Activated CD8-positive, alpha-beta T cell treated with anti-CD3 and anti-CD28 coated beads, Interleukin-2, amount 10 ng/mL, durations not matched to agents 7 days and 5 days (primary cell): ENCODE measurements at places on chromosomes 3 and 15. TPM values are rescaled to one million over a fixed set of nuclear protein-coding genes. Genes with fewer than 3 reads are reported as not detected.

DNA sequence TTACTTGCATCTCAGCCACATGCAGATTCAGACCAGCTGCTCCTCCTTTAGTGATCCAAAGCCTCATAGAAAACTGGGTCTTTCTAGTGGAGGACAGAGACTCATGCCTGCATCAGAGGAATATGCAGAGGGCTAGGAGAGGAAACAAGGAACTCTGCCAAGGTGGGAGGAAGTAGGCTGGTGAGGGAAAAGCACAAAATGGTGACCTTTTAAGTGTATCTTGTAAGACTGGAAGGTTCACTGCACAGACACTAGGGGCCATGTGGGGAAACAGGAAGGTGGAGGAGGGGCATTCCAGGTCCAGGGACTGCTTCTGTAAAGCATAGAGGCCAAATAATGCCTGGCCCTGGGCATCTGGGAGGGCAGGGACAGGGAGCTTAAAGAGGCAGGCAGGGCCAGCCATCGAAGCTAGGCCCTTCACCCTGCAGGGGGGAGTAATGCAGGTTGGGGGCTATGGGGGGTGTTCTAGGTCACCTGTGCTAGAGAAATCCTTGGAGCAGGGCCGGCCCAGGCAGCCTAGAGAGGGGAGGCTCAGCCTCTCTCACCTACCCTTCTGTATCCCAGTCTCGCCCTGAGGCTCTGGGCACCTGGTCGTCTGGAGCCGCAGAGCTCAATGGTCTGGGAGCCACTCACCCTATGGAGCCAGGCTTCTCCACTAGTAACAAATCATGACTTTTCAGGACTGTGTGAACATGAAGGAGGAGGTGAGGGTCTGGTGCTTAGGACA lies 117.7 kb downstream of the DNAJB8 start:
- DNase-seq = no peak

GRCh38 chr3:124856677-124857076 lies 30.5 kb downstream of the ITGB5 start:
- DNase-seq = no peak

- no peak for DNase-seq
Measured at GRCh38 chr3:89360156-89360555, 252.7 kb downstream of the EPHA3 start.

- DNase-seq = no peak
Measured at GRCh38 chr15:64288577-64288976, 67.4 kb downstream of the CSNK1G1 start.

DNA sequence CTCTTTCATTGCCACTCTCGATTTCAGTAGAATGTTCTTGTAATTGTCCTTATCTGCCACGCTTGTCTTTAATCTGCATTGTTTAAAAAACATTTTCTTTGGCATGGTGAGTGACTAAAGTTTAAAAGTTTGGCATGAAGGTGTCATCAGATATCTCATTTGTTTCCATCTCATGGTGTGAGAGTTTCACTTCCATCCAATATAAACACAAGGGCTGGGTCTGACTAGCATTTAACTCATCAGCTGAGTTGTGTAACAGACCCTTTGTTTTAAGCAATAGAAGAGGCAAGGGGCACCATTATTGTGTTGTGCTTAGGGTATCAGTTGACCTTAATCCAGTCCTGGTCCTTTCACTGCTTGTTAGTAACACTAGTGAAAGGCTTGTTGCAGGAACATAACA lies 49.9 kb upstream of the IL12A start:
- no peak for DNase-seq

DNA sequence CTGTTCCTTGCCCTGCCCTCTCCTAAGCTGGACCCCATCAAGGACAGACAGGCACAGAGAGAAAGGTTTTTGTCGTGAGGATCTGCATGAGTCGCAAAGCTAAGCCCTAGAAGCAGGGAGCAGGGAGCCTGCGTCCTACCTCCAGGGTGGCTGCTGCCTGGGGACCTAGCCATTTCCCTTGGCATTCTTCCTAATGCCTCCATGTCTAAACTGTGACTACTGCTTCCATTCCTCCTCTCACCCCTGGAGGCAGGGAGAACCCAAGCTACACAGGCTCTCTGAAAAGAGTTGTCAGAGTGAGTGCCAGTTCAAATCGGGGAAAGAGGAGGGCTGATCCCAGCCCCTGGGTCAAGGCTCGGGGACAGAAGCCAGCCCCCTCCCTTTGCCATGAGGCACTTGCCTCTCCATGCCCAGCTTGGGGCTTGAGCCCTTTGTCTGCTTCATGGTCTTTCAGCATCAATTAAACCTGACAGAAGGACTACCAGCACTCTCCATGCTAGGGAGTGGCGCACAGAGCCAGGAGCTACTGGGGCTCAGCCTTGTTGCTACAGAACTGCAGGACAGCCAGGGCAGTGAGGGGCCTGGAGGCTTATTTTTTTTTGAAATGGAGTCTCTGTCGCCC lies 2.4 kb downstream of the GCHFR start:
- DNase-seq = no peak

- DNase-seq = no peak
Measured at GRCh38 chr3:112027826-112028225, 6.7 kb upstream of the TMPRSS7 start.

- DNase-seq = no peak
Measured at GRCh38 chr3:46670000-46670890, 23.2 kb downstream of the ALS2CL start.

- peak; percentile 54 for DNase-seq
Measured at GRCh38 chr15:89486726-89487050, 9.7 kb downstream of the RHCG start.

- DNase-seq = no peak
Measured at GRCh38 chr15:76998663-76999285, 3.8 kb downstream of the PSTPIP1 start.

GRCh38 chr3:31048143-31048542 lies 153.7 kb upstream of the GADL1 start:
- DNase-seq = no peak

DNA sequence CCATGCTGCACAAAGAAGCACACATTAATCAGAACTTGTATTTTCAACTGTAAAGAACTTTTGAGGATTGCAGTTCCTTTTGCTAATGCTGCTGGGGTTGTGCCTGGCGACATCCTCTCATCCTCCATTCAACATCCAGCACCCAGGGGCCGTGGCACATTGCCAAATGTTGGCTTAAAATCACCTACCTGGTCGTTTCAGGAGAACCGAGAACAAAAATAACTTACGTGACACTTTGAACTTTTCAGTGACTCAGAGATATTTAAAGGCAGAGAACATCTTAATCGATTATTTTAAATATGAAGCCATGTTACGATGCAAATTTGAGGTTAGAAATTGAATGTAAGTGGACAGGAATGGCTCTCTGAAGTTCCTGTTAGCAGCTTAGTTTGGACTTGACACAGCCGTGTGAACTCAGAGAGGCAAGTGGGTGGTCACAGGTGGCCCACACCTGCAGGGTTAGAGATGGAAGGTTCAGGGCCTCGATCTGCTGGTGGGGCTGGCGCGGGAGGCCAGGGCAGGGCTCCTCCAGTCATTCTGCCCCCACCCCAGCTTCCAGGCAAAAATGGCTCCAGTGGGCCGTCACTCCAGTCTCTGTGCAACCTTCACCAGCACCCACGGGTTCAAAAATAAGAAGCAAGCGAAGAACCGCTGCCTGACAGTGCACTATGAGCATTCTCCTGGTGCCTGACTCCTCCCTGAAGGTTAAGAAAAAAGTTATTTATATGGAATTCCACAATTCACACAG lies 12.2 kb downstream of the LRRK1 start:
- no peak for DNase-seq

GRCh38 chr3:19811689-19812088 lies 122.3 kb downstream of the EFHB start:
- no peak for DNase-seq

- DNase-seq = no peak
Measured at GRCh38 chr3:124266487-124266886, 274.6 kb upstream of the ROPN1 start.

DNA sequence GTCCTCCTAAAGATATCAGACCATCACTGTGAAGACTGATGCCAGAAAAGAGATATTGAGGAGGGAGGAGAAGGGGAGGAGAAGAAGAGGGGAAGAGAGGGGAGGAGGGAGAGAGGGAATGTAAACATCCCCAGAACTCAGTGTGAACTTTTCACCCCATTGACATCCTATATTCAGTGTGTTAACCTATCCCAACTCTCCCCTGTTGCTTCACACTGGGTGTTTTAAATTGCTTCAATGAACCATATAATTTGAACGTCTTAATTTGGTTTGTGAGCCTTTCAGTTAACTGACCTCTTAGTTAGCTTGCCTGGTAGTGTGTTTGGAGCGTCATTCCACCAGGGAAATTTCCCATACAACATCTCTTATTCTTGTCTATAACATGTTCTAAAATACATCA lies 29.8 kb upstream of the PTPRG start:
- DNase-seq = no peak

DNA sequence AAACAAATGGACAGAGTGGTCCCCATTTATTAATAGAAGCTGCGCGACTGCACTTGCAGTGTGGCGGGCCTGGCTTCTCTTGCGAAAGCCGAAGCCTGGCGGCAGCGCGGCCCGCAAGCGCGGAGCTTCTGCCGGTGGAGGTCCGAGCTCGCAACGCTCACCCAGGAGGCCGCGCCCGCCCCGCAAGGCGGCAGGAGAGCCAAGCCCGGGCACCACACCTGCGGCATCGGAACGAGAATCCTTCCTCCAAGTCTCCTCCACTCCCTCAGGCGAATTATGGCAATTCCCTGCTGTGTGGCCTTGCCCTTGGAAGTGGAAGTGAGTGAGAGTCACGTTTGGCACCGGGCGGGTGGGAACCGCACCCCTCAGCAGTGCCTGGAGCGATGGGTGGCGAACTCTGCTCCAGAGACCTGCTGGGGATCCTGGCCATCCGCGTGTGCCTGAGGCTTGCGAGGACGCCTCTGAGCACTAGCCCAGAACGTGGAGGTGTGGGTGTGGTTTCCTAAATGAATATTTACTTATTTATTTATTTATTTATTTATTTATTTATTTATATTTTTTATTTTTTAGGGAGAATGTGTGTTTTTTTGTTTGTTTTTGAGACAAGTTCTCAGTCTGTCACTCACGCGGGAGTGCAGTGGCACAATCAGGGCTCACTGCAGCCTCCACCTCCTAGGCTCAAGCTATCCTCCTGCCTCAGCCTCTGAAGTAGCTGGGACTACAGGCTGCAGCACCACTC lies 133.7 kb upstream of the UBE2E1 start:
- no peak for DNase-seq

DNA sequence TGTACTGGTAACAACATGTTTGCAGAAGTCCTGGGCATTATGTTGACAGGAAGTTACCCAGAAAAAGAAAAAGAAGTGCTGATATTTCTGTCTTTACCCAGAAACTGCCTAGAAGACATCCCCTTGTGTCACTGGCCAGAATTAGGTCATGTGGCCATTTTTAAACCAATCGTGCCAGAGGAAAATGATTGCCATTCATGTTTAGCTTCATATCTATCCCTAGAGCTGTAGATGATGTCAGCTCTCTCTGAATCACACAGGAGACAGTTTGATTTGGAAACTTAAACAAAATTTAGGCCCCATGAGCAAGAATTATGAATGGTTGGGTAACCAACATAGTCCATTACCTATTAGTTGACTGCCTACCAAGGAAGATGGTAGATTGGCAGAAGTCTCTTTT lies 8.9 kb upstream of the PLOD2 start:
- DNase-seq = no peak

- peak; percentile 63 for DNase-seq
Measured at GRCh38 chr3:13419505-13420044, 547 bp downstream of the NUP210 start.

GRCh38 chr3:37162501-37163245 lies 11.7 kb downstream of the LRRFIP2 start:
- no peak for DNase-seq

DNA sequence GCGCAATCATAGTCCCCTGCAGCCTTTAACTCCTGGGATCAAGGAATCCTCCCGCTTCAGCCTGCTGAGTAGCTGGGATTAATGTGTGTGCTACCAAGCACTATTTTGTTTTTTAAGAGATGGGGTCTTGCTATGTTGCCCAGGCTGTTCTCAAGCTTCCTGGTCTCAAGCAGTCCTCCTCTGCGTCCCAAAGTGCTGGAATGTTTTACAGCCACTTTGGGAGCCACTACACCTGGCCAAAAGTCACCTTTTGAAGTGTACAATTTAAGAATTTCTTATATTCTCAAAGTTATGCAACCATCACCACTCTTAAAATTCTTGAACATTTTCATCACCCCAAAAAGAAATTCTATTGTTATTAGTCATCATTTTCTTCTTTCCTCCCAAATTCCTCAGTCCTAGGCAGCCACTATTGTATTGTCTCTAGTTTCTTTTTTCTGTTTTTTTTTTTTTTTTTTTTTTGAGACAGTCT lies 17.8 kb downstream of the CDV3 start:
- no peak for DNase-seq

DNA sequence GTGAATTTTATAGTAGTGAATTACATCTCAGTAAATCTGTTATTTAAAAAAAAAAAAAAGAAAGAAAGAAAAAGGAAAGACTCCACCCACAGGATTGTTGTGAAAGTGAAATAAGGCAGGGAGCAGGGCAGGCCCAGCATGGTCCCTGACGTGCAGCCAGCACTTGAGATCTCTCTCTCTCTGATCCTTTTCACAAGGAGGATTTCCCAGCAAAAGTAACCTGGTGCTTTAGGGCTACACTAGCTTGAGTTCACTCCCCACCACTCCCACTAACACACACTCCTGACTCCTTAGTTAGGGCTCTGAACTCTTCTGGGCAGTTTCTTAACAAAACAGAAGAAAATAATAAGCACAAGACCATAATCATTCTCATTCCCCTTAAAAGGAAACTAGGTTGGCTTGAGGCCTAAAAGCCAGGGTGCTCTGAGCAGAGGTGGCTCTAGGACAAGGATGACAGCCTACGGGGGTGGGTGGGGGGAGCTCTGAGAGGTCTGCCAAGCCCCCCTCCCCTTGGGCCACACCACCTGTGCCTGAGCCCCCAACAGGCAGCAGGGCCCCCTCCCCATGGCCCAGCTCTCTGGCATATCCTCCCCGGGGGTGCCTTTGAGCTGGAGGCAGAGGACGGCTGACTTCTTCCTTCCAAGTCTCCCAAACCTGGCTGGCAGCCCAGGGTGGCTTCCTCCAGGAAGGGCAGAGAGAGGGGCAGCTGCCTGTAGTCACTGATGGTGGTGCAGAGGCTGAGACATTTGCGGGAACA lies 856 bp downstream of the TMEM40 start:
- no peak for DNase-seq

GRCh38 chr15:35753486-35753885 lies 207.5 kb upstream of the DPH6 start:
- DNase-seq = no peak

- no peak for DNase-seq
Measured at GRCh38 chr3:59266551-59266950, 216.7 kb upstream of the CFAP20DC start.

GRCh38 chr3:177538048-177538749 lies 340.9 kb upstream of the TBL1XR1 start:
- no peak for DNase-seq

The TMEM108 gene
- not detected for total RNA-seq

The FOXB1 gene
- total RNA-seq = 0.50 TPM

The LRRN1 gene
- total RNA-seq = 1.7 TPM

The SKOR1 gene
- 0.32 TPM for total RNA-seq

The ROPN1 gene
- not detected for total RNA-seq

The DUOXA2 gene
- total RNA-seq = not detected

The CCR2 gene
- total RNA-seq = 70.9 TPM

The C3orf85 gene
- not detected for total RNA-seq

The TAGLN3 gene
- total RNA-seq = not detected

The ACKR4 gene
- total RNA-seq = not detected

The PLSCR2 gene
- not detected for total RNA-seq

The CLEC3B gene
- total RNA-seq = 0.29 TPM

The ATRIP gene
- 18.8 TPM for total RNA-seq

The B4GALT4 gene
- 16.3 TPM for total RNA-seq

The TIGIT gene
- total RNA-seq = 22.1 TPM

The RLBP1 gene
- total RNA-seq = not detected

The UACA gene
- total RNA-seq = 3.3 TPM
